ENCODE measurements at places on chromosomes 12 and 14. TPM values are rescaled to one million over a fixed set of nuclear protein-coding genes. Genes with fewer than 3 reads are reported as not detected.

ASCL1 gene
- not detected for total RNA-seq

- peak; percentile 55 for DNase-seq
Measured at GRCh38 chr14:101223127-101223526, 319.6 kb upstream of the RTL1 start.

- no peak for DNase-seq
Measured at GRCh38 chr14:102212356-102212755, 72.7 kb downstream of the WDR20 start.

- no peak for DNase-seq
Measured at GRCh38 chr14:102849526-102850379, 72.5 kb downstream of the TRAF3 start.

GRCh38 chr12:62670986-62671720 is 204.5 kb downstream of the MON2 start:
- DNase-seq, result no peak

- DNase-seq, result no peak
Measured at GRCh38 chr12:123435636-123436016, 858 bp downstream of the RILPL2 start.

GRCh38 chr14:35213869-35214387 is 78.3 kb upstream of the PSMA6 start:
- no peak for DNase-seq

TMEM132C gene
- total RNA-seq, result 0.59 TPM

TAS2R9 gene
- not detected for total RNA-seq

GRCh38 chr14:60965402-60965801 is 15.5 kb downstream of the TRMT5 start:
- no peak for DNase-seq

DNA sequence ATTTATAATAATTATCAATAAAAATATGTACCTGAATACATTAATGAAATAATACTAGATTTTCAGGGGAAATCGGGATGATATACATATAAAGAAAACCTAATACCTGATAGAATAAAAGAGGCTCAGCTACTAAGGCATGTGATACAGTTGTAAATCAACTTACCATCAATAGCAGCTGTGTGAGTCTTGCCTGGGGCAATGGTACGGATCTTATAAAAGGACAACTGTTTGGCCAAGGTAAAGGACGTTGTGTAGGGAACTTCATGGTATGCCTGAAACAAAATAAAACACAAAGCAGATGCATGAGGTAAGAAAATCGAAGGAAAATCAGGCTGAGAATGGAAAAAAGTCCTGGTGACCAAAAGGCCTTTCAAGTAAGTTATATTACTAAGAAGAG is 25.4 kb downstream of the NEK9 start:
- no peak for DNase-seq
